ENCODE measurements at places on chromosomes 3 and 15.

DNA sequence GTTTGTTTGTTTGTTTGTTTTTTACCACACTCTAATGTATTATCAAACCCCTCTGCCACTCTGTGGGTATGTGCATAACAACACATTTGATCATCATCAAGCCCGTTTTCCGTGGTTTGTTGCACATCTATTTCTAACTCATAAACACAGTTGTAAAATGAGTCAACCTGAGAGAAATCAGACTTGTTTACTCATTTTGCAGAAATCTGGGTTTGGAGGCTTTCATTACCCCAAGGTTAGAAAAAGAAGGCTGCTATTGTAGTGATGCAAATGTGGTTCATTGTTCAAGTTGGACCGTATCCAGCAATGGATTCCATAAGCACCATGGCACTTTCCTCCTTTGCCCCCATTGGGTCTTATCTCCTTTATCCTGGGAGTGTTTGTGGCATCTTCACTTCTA is 353.2 kb upstream of the SOX2 start:
- H3K4me1 ChIP-seq: no peaks in the 10 kb centered on the region
- no peaks in the 10 kb centered on the region for H3K27me3 ChIP-seq
- H3K27ac ChIP-seq: no peak overlapping the region
- H3K4me3 ChIP-seq: no peak overlapping the region
- DNase-seq: no peak
- no peaks in the 10 kb centered on the region for H3K36me3 ChIP-seq

DNA sequence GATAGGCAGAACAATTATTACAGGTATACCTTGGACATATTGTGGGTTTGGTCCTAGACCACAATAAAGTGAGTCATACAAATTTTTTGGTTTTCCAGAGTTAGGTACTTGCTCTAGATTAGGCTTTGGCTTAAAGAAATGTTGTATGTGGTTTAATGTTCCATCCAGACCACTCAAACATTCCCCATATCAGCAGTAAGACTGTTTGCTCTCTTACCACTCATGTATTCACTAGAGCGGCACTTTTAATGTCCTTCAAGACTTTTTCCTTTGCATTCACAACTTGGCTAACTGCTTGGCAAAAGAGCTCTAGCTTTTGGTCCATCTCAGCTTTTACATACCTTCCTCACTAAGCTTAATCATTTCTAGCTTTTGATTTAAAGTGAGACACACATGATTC is 250.5 kb upstream of the SETMAR start:
- H3K27ac ChIP-seq: no peak overlapping the region
- no peak overlapping the region for H3K4me3 ChIP-seq
- no peaks in the 10 kb centered on the region for H3K36me3 ChIP-seq
- H3K4me1 ChIP-seq: no peaks in the 10 kb centered on the region
- H3K27me3 ChIP-seq: no peaks in the 10 kb centered on the region
- no peak for DNase-seq

- no peaks in the 10 kb centered on the region for H3K36me3 ChIP-seq
- no peaks in the 10 kb centered on the region for H3K4me1 ChIP-seq
- no peaks in the 10 kb centered on the region for H3K27me3 ChIP-seq
- no peak overlapping the region for H3K4me3 ChIP-seq
Measured at GRCh38 chr3:49859576-49860305, 3.4 kb upstream of the TRAIP start.

- no peak for DNase-seq
- peaks cover 2% of the 10 kb centered on the region for H3K4me1 ChIP-seq
- H3K27me3 ChIP-seq: no peaks in the 10 kb centered on the region
- no peak overlapping the region for H3K4me3 ChIP-seq
Measured at GRCh38 chr15:25795712-25796111, 67.4 kb downstream of the ATP10A start.

GRCh38 chr15:83285979-83286553 is 1.6 kb upstream of the BNC1 start:
- H3K27me3 ChIP-seq: peaks cover 28% of the 10 kb centered on the region
- no peaks in the 10 kb centered on the region for H3K36me3 ChIP-seq
- no peak for DNase-seq
- no peak overlapping the region for H3K4me3 ChIP-seq
- no peak overlapping the region for H3K27ac ChIP-seq

- no peak overlapping the region for H3K27ac ChIP-seq
- no peak overlapping the region for H3K4me3 ChIP-seq
- no peaks in the 10 kb centered on the region for H3K36me3 ChIP-seq
- H3K4me1 ChIP-seq: peaks cover 2% of the 10 kb centered on the region
- H3K27me3 ChIP-seq: no peaks in the 10 kb centered on the region
- DNase-seq: no peak
Measured at GRCh38 chr3:195226445-195226844, 44.5 kb downstream of the XXYLT1 start.

DNA sequence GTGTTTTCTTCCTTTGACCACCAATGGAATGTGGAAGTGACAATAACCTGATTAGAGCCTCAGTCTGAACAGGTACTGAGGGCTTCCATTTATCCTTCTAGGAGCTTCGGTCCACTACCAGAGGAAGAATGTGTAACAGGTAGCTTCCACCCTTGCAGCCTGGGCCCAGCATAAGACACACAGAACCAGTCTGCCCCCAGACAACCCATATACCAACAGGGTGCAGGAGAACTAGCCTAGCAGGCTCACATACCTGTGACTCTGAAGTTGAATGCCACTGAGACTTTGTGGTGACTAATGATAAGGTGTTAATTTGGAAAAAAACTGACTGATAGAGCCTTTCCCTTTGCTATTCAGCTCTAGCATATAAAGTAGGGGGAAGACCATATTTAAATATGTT is 166.2 kb downstream of the NEK10 start:
- no peak for DNase-seq
- no peak overlapping the region for H3K4me3 ChIP-seq
- no peaks in the 10 kb centered on the region for H3K36me3 ChIP-seq
- no peak overlapping the region for H3K27ac ChIP-seq
- H3K4me1 ChIP-seq: no peaks in the 10 kb centered on the region
- no peaks in the 10 kb centered on the region for H3K27me3 ChIP-seq

DNA sequence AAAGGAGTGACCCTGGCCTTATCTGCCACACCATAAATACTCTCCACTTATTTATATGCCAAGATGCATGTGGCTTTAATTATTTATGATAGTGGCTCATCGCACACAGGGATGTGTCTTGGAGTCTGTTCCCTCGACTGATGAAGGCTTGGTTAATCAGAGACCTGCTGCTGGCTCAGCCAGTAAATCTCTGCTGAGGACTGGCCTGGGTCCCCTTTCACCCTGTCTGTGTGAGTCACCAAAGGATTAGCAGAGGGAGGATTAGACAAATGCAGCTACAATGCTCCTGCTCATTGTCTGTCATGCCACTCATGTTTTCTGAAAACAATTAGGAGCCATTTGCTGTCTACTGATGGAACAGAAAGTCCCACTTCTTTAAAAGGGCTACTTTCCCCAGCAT is 226.8 kb downstream of the NTRK3 start:
- no peaks in the 10 kb centered on the region for H3K27me3 ChIP-seq
- no peaks in the 10 kb centered on the region for H3K36me3 ChIP-seq
- no peak overlapping the region for H3K4me3 ChIP-seq
- H3K4me1 ChIP-seq: no peaks in the 10 kb centered on the region
- no peak for DNase-seq
- H3K27ac ChIP-seq: no peak overlapping the region

DNA sequence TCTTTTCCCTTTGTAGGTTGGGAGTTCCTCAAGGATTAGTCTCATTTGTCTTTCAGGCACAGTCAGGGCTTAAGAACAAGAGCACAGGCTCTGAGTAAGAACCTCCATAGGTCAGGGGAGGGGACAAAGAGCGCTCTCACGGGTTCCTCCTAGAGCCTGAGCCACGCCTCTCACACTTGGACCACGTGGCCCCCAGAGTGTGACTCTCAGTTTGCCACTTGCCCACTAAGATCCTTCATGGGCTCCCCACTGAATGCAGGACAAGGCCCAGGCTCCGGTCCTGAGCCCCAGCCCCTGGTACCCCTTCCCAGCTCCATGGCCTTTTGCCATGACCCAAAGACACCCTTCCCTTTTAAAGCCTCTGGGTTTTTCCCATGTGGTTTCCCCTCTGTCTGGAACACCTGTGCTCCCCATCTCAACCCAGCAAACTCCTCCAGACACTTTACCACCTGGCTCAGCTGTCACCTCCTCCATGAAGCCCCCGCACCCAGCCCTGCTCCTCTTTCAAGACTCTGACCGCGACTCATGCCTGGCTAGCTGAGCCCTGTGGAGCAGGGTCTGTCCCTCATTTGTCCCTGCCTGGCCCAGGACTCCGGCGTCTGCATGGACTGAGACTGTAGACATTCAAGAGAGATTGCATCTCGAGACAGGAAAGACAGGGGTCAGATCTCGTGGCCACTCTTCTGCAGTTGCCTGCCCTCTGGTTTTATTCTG is 32.7 kb downstream of the IQSEC1 start:
- H3K4me1 ChIP-seq: no peaks in the 10 kb centered on the region
- DNase-seq: no peak
- H3K27me3 ChIP-seq: no peaks in the 10 kb centered on the region
- no peaks in the 10 kb centered on the region for H3K36me3 ChIP-seq

- no peaks in the 10 kb centered on the region for H3K27me3 ChIP-seq
- H3K4me1 ChIP-seq: peaks cover 3% of the 10 kb centered on the region
- H3K4me3 ChIP-seq: no peak overlapping the region
- no peak for DNase-seq
Measured at GRCh38 chr3:195003006-195003892, 267.7 kb downstream of the XXYLT1 start.

DNA sequence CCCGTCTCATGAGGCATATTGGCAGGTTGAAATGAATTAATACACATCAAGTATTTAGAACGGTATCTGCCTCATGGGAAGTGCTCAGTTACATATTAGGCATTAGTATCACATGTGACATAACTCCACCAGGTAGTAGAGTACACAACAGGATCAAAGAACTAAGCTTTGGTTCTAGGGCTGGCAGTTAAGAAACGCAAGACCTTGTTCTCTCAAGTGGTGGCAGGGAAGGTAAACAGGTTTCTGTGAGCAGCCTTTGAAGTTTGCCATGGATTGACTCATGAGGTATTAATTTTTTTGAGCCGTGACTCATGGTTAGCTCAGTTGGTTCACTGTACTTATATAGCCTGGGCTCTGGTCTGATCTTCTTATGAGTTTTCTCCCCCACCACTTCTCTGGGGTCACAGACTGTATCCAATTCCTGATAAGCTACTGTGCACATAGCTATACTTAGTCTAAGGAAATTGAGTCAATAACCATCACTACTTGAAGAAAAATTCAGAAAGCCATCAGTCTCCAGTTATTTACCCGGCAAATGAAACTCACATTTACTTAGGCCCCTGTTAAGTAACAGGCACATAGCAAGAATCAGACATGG is 155.6 kb upstream of the STT3B start:
- no peak for DNase-seq
- no peak overlapping the region for H3K27ac ChIP-seq
- no peaks in the 10 kb centered on the region for H3K27me3 ChIP-seq
- no peak overlapping the region for H3K4me3 ChIP-seq

DNA sequence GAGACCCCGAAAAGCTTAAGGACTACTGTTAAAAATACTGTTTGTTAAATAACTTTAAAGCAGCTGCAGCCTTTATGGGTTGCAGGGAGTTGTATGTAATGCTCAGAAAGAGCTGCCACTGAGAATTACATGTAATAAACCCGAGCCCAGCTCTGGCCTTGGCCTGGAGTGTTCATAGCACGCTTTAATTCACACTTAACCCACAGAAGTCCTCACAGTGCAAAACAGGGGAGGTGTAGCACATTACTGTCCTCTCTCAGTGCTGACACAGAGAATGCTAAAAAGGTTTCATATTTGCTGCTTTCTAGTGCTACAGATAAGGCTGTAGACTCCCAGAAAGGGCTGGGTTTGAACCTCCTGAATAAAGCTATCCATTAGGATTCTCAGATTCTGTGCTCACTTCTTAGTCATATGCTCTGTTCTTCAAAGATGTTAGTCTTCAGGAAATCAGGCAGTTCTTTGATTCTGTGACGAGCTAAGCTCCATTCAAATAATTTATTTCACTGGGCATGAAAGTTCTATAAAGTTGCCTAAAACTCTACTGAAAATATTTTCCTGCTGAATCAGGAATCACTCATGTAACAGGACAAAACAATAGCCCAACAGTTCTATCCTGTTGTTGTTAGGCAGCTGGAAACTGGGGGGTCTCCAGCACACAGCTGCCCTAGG is 108.0 kb downstream of the SENP2 start:
- no peak overlapping the region for H3K4me3 ChIP-seq
- no peaks in the 10 kb centered on the region for H3K36me3 ChIP-seq
- peaks cover 2% of the 10 kb centered on the region for H3K4me1 ChIP-seq
- no peak for DNase-seq
- H3K27ac ChIP-seq: no peak overlapping the region

GRCh38 chr3:51688206-51688600 is 17.2 kb downstream of the TEX264 start:
- no peaks in the 10 kb centered on the region for H3K36me3 ChIP-seq
- H3K4me3 ChIP-seq: no peak overlapping the region
- H3K4me1 ChIP-seq: peaks cover 16% of the 10 kb centered on the region
- H3K27ac ChIP-seq: no peak overlapping the region
- H3K27me3 ChIP-seq: no peaks in the 10 kb centered on the region
- no peak for DNase-seq

GRCh38 chr3:130569461-130570365 is 52.7 kb downstream of the COL6A6 start:
- H3K4me3 ChIP-seq: no peak overlapping the region
- H3K4me1 ChIP-seq: no peaks in the 10 kb centered on the region
- no peak overlapping the region for H3K27ac ChIP-seq
- H3K36me3 ChIP-seq: no peaks in the 10 kb centered on the region

- H3K36me3 ChIP-seq: no peaks in the 10 kb centered on the region
- no peaks in the 10 kb centered on the region for H3K27me3 ChIP-seq
- H3K4me1 ChIP-seq: no peaks in the 10 kb centered on the region
- no peak overlapping the region for H3K27ac ChIP-seq
Measured at GRCh38 chr3:13571831-13572750, 23.2 kb downstream of the FBLN2 start.

GRCh38 chr15:52023169-52023922 is 4.3 kb downstream of the MAPK6 start:
- H3K36me3 ChIP-seq: no peaks in the 10 kb centered on the region
- H3K4me3 ChIP-seq: no peak overlapping the region
- H3K27me3 ChIP-seq: no peaks in the 10 kb centered on the region
- H3K27ac ChIP-seq: peak overlapping the region; percentile 48
- H3K4me1 ChIP-seq: peaks cover 10% of the 10 kb centered on the region

GRCh38 chr3:57133157-57133556 is 32.0 kb downstream of the IL17RD start:
- no peaks in the 10 kb centered on the region for H3K27me3 ChIP-seq
- H3K4me3 ChIP-seq: no peak overlapping the region

DNA sequence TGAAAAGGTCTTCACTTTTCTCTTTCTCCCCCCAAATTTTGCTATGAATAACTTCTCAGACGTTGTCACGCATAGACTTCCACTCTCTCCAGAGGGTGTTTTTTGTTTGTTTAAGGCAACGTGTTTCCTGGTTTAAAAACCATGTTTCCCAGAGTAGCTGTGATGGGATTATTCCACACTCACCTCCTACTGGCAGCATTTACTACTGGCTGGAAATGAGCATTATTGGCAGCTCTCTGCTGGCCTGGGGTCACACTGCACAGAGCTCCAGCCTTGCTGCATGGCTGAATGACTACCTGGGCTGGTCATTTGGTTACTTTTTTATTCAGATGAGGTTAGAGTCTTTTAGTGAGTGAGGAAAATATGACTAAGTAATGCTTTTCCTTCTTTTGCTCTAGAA is 65.2 kb downstream of the RARB start:
- no peak overlapping the region for H3K27ac ChIP-seq
- H3K36me3 ChIP-seq: no peaks in the 10 kb centered on the region
- no peaks in the 10 kb centered on the region for H3K4me1 ChIP-seq
- DNase-seq: no peak
- no peaks in the 10 kb centered on the region for H3K27me3 ChIP-seq
